Immature natural killer cell (primary cell): ENCODE measurements at places on chromosomes 1 and 21. TPM values are rescaled to one million over a fixed set of nuclear protein-coding genes. Genes with fewer than 3 reads are reported as not detected.

DNA sequence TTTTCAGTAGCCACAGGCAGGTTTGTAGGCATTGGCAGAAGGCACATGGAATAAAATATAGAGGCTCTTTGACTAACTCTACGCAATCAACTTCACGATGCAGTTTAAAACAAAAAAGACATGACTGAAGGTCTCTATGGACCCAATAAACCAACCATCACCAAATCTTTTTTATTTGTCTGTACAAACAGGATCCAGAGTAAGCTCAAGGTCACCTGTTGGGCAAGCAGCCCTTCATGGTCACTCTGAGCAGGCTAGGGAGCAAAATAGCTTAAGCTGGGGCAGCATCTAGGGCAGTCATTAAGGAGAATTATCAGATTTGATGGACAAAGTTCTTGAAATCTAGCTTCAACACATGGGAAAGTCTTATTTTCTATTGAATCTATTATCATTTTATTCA is 26.8 kb upstream of the PROX1 start:
- H3K27ac ChIP-seq = no peak overlapping the region
- no peaks in the 10 kb centered on the region for H3K36me3 ChIP-seq
- no peak for DNase-seq

DNA sequence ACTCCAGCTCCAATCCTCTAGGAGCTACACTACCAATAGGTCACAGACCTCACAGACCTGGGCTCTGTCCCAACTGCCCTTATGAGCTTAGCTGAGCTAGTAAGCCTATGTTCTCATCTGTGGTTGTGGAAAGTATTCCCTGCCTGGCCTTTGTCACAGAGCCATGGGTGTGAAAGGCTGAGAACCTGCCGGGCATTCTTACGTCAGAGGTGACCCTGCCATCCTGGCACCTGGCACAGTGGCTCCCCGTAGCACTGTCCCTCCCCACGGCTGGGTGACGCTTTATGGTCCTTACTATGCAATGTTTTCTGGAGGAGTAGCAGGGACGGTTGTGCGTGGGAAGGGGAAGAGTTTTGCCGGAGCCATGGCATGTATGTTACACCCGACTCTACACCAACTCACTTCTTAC is 3.5 kb downstream of the TNFRSF1B start:
- H3K4me3 ChIP-seq = peak overlapping the region; percentile 100
- no peak for DNase-seq
- H3K27ac ChIP-seq = peak overlapping the region; percentile 100

DNA sequence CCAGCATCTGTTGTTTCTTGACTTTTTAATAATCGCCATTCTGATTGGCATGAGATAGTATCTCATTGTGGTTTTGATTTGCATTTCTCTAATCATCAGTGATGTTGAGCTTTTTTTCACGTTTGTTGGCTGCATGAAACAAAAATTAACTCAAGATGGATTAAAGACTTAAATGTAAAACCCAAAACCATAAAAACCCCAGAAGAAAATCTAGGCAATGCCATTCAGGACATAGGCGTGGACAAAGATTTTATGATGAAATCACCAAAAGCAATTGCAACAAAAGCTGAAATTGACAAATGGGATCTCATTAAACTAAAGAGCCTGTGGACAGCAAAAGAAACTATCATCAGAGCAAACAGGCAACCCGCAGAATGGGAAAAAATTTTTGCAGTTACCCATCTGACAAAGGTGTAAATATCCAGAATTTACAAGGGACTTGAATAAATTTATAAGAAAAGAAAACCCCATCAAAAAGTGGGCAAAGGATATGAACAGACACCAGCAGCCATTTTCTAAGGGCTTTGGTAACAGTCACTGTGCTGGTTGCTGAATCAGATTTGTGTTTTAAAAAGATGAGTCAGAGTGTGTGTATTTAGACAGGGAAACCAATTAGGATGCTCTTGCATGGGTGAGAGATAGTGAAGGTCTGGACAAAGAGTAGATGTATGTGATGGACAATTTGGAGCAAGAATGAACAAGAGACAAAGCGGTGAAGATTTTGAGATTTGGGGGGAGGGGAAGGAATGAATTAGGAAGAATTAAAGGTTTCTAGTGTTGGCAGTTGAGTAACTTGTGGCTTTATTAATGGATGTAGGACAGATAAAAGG is 110.7 kb downstream of the RYR2 start:
- H3K4me3 ChIP-seq = no peak overlapping the region
- H3K4me1 ChIP-seq = no peaks in the 10 kb centered on the region
- no peak for DNase-seq

DNA sequence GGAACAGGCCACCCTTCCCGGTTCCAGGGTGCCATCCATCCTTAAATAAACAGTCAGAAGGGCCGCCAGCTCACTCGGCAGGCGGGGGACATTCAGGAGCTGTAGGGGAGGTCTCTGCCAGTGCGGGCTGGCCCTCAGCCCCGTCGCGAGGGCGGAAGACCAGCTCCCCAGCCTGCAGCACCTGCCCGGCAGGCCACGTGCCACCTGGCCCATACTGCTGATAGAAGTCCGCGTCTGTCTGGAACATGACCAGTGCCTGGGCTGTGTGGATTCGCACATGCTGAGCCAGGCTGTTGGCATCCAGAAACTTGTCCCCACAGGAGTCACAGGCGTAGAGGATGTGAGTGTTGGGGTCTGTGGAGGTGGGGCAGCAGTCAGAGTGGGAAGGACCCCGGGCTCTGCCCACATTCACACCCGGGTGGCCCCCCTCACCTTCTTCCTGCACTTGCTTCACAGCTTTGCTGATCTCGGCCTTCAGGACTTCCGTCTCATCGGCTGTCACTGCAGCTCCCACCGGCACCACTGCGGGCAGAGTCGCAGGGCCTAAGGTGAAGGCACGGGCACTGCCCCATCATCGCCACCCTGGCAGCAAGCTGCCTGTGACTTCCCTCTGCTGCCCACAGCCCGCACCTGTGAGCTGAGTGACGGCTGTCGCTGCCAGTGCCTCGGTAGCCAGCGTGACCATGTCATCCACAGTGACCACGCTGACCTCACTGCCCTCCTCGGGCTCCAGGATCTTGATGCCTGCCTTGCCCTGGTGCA is 33.8 kb downstream of the ZBTB17 start:
- peaks cover 4% of the 10 kb centered on the region for H3K27me3 ChIP-seq
- DNase-seq = no peak
- H3K4me3 ChIP-seq = no peak overlapping the region
- H3K4me1 ChIP-seq = peaks cover 10% of the 10 kb centered on the region

Gene CYP4A11
- not detected for polyA plus RNA-seq

Gene SERINC2
- polyA plus RNA-seq = not detected
